ENCODE measurements at places on chromosomes 13 and 19. TPM values are rescaled to one million over a fixed set of nuclear protein-coding genes. Genes with fewer than 3 reads are reported as not detected.

DHPS gene
- 46.1 TPM for total RNA-seq

SIAH3 gene
- total RNA-seq = not detected

PCDH20 gene
- not detected for total RNA-seq

HTR2A gene
- not detected for total RNA-seq

CALR3 gene
- total RNA-seq = not detected

PGLYRP2 gene
- total RNA-seq = not detected

CACNA1A gene
- 0.13 TPM for total RNA-seq

ZNF792 gene
- 44.5 TPM for total RNA-seq

SHKBP1 gene
- 19.5 TPM for total RNA-seq

AMER2 gene
- total RNA-seq = not detected

NOTCH3 gene
- total RNA-seq = 0.89 TPM

MEIS3 gene
- 0.13 TPM for total RNA-seq

NKPD1 gene
- total RNA-seq = 0.13 TPM

Data from dermis microvascular lymphatic vessel endothelial cell (primary cell).